Frontal cortex (tissue), 4 donors: ENCODE measurements at places on chromosomes 1 and 21. TPM values are rescaled to one million over a fixed set of nuclear protein-coding genes. Genes with fewer than 3 reads are reported as not detected.

Gene PAX7
- under 0.01 TPM for total RNA-seq

Gene ADCY10
- total RNA-seq = 0.41 TPM

Gene SYTL1
- not detected for total RNA-seq

Gene CTSE
- not detected for total RNA-seq

Gene HFM1
- 69.3 TPM for total RNA-seq

Gene AGTRAP
- total RNA-seq = 2.4 TPM

Gene TMEM125
- 0.82 TPM for total RNA-seq

Gene MPL
- not detected for total RNA-seq

Gene ASCL5
- total RNA-seq = not detected

Gene VANGL2
- total RNA-seq = 11.0 TPM

Gene F5
- not detected for total RNA-seq

Gene CFHR3
- not detected for total RNA-seq

Gene CASZ1
- total RNA-seq = 1.6 TPM

Gene HRNR
- total RNA-seq = not detected

Gene RGL1
- total RNA-seq = 40.4 TPM

Gene CD34
- total RNA-seq = 0.82 TPM

Gene INTS3
- total RNA-seq = 29.8 TPM

Gene GNAI3
- 16.3 TPM for total RNA-seq

Gene MEX3A
- total RNA-seq = 43.2 TPM

Gene ADAMTS4
- 0.41 TPM for total RNA-seq

Gene CYYR1
- total RNA-seq = 1.6 TPM

Gene KCNJ9
- total RNA-seq = 11.4 TPM

Gene ANGPTL3
- not detected for total RNA-seq

Gene MTARC2
- 7.3 TPM for total RNA-seq

Gene MTMR11
- 2.0 TPM for total RNA-seq

Gene UBASH3A
- not detected for total RNA-seq

Gene DDAH1
- total RNA-seq = 45.2 TPM

Gene THBS3
- total RNA-seq = 7.7 TPM

Gene PGLYRP3
- not detected for total RNA-seq

Gene RSPH1
- total RNA-seq = 0.41 TPM

Gene EPHA10
- total RNA-seq = 8.6 TPM

Gene PALMD
- total RNA-seq = 40.8 TPM

Gene PROK1
- not detected for total RNA-seq

Gene SPRR2A
- total RNA-seq = not detected

Gene BMP8B
- 0.41 TPM for total RNA-seq

Gene PYHIN1
- not detected for total RNA-seq

Gene AXDND1
- 0.41 TPM for total RNA-seq

Gene FNDC5
- total RNA-seq = 15.5 TPM

Gene PTGER3
- 2.4 TPM for total RNA-seq

Gene PRR9
- total RNA-seq = not detected

Gene FCAMR
- total RNA-seq = not detected

Gene SLC25A34
- not detected for total RNA-seq

Gene OR14A16
- not detected for total RNA-seq

Gene PRAMEF5
- not detected for total RNA-seq

Gene ATP1A4
- not detected for total RNA-seq

Gene LCE1F
- total RNA-seq = not detected

Gene ATP1B1
- 235 TPM for total RNA-seq

Gene NEXN
- total RNA-seq = under 0.01 TPM

Gene RIMKLA
- total RNA-seq = 31.4 TPM

Gene CAMSAP2
- 117 TPM for total RNA-seq
